ENCODE measurements at places on chromosomes 7 and 10. TPM values are rescaled to one million over a fixed set of nuclear protein-coding genes. Genes with fewer than 3 reads are reported as not detected.

CFAP46 gene
- 9.4 TPM for total RNA-seq

ECHS1 gene
- 39.4 TPM for total RNA-seq

CYP3A4 gene
- not detected for total RNA-seq

GRCh38 chr7:156819733-156820295, 73.2 kb downstream of the LMBR1 start:
- no peak for DNase-seq

TMEM176A gene
- 19.9 TPM for total RNA-seq

GRCh38 chr10:78416031-78417011, 382.7 kb downstream of the RPS24 start:
- DNase-seq = peak; percentile 45

PLEKHS1 gene
- total RNA-seq = 36.7 TPM

DNA sequence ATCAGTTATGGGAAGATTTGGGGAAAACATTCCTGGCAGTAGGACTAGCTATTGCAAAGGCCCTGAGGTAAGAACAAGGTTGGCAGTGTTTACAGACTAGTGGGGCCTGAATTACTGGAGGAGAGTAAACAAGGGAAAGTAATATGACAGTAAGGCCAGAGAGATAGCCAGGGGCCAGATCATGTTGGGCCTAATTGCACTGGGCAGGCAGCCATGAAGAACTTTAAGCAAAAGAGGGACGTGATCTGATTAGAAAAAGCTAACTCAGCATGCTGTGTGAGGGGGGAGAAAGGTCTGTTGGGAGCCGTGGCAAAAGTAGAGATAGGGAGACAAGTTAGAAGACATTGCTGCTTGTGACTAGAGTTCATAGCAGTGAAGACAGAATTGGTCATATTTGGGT, 9.2 kb downstream of the NUP42 start:
- DNase-seq = no peak

DNA sequence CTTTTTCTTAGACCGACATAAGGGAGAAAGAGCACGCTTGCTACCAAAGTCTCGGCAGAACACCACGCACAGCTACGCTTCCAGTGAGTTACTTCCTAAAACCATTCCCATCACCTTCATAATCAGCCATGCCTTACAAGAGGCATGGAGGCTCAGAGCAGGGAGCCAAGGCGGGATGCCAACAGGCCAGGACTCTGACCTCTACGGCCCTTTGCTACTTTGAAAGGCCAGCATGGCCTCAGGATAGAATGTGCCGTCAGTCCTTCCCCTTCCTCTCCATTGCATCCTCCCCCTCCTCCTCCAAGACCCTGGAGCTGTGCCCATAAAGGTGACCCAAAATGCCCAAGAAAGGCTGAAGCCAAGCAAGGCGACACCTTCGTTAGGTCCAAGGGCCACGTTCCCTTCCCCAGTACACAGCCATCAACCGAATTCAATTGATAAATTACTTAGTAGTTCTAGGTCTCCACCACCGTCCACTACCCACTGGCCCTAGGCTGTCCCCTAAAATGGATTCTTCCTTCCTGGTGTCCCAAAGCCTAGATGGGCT, 5.7 kb downstream of the PRKAG2 start:
- no peak for DNase-seq

GRCh38 chr7:125847692-125848091, 918.1 kb upstream of the POT1 start:
- no peak for DNase-seq

DNA sequence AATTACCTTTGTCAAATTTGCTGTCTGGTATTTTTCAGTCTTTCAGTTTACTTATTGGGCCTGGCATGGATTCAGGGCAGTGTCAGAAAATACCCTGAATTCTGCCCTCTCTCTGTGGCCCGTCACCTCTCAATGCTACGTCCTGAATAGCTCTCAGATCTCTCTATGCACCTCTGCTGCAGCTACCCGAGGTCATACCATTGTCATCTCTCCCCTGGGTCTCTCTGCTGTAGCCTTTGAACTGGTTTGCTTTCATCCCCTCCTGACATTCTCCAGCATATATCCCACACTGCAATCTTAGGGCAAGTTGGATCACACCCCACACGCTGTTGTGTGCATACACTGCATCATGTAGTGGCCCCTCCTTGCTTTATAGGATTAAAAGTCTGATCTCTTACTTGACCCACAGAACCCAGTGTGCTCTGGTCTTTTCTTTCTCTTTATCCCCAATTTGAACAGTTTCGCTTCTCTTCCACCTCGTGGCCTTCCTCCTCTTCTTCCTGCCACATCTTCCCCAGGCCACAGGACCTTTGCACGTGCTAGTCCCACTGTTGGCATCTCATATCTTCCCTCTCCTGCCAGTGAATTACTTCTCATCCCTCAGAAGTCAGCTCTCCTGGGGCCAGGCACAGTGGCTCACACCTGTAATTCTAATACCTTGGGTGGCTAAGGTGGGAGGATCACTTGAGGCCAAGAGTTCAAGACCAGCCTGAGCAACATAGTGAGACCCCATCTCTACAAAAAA, 372.9 kb downstream of the GALNT17 start:
- no peak for DNase-seq

DNA sequence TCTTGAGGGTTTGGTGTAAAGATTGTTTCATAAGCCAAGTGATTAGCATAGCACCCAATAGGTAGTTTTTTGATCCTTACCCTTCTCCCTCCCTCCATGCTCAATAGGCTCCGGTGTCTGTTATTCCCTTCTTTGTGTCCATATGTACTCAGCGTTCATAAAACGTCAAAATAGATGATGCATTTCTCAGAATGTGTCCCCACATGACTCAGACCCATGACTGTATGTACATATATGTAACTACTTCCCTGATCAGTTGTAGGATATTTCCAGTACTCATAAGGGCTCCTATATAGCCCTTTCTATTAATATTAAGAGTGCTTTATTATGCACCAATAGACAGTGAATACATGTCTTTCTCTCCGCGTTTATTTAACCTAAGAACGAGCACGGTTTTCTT, 466.9 kb downstream of the KIF20B start:
- no peak for DNase-seq

DNA sequence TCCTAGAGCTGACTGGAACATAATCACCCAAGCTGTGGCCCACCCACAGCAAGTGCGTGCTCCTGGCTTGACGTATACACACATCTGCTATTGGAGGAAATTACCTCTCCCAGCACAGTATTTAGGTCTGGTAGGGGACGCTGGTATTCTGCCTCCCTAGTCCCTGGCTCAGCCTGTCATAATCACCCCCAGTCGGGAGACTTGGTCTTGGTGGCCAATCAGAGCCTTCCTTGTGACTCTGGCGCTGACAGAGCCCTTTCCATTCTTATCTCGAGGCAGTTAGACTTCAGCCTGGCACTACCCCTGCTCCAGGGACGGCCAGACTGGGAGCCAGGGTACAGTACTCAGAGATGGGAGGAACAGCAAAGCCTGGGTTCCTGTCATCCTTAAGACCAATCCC, 14.3 kb upstream of the PRKAG2 start:
- DNase-seq = no peak

DNA sequence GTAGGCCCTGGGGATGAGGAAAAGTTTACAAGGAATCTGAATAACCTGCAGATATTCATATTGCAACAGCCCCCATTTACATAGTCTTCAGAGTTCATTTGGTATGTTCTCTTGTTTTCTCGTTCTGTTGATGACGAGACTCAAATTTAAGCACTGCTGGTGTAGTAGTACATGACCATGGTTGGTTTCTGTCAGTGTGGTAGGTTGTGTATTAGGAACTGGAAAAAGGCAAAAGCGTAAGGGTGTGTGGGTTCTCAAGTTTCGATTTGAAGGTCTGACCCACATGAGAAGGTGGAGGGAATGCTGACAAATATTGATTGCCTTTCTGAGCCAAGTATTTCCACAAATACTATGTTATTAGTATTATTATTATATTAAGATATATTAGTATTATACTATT, 151.7 kb downstream of the AUTS2 start:
- DNase-seq = no peak

AS3MT gene
- total RNA-seq = 1.7 TPM

CD36 gene
- 154 TPM for total RNA-seq

GRCh38 chr7:123687161-123687560, 31.5 kb downstream of the LMOD2 start:
- no peak for DNase-seq

SYT15 gene
- 52.4 TPM for total RNA-seq

GRCh38 chr10:21329995-21330627, 195.4 kb downstream of the SKIDA1 start:
- DNase-seq = no peak

DNA sequence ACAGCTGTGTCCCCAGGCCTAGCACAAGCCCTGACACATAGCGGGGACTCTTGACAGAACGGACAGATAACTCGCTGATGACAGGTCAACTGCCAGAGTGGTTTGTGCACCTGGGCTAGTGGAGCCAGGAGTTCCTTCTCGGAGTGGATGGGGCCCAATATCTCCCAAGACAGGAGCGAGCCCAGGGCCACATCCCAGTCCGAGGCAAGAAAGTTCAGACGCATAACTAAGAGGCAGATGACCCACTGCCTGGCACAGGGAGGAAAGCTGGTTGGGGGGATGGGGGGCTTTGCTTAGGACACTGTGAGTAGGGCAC, 69.6 kb upstream of the ZNF479 start:
- no peak for DNase-seq

DNA sequence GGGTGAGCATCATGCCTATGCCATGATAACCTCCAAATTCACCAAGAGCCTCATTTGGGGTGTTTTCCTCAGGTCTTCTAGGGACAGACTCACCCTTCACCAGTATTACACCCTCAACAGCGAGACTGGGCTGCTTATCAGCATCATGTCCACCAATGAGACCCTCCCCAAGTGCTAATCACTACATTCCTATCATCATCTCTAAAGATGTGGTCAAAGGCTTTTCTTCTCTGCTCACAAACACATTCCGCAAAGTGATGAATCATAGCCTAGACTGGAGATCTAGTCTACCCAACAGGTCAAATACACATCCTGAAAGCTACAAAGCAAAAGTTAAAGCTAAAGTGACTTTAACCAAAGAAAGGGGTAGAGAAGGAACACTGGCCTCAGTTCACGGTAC, 75.3 kb upstream of the C7orf33 start:
- DNase-seq = no peak

DNA sequence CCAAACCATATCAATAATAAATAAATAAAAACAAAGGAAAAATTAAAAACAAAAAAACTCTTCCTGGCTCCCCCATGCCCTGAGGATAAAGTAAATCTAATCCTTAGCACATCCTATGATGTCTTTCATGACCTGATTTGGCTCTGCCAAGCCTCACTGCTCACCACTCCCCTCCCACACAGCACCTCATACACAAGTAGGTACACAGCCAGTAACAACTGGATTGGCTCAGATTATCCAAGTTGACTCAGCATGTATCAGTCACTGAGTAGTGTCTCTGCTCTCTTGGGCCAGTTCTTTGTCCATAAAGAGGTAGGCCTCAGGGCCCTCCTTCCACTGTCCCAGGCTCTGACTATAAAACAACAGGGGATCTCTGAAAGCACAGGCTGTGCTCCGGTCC, 99.6 kb downstream of the STRA8 start:
- DNase-seq = no peak

DNA sequence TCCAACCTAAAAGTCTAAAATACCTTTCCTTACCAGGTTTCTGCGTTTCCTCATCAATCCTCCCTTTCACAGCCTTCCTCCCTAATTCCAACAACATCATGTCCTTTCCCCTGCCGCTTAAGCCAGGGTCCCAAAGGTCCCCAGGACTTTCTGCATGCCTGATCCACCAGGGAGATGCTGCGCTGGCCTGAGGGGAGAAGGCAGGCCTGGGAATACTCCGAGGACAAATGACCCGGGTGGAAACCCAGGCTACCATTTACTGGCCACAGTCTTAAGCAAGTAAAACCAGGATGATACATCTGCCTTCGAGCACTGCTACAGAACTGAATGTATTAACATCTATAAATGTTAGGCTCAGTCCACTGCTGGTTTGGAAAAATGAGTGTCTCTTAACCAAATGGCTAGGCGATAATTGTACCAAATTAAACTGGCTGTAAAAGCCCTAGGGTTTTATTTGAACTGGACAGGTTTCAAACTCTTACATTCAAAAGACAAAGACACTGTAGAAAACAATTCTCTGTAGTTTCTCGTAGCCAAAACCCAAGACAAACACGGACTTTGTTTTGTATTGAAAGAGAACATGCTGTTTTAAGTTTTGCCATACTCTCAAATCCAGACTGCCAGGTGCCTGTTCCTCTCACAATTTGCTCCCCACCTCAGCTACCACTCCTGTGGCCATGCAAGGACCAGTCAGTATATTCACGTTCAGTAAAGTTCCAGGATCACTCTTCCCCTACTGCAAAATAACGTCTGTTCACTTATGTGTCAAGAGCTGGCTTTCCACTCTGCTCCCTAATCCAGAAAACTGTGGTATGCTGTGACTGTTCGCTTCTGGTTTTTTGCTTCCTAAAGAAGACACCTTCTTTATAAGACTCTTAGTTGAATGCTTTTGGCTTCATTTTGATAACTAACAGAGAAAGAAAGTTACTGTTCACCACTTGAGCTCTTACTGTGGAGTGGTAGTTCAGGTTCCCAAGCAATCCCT, 145.7 kb downstream of the RNF216 start:
- no peak for DNase-seq

DNA sequence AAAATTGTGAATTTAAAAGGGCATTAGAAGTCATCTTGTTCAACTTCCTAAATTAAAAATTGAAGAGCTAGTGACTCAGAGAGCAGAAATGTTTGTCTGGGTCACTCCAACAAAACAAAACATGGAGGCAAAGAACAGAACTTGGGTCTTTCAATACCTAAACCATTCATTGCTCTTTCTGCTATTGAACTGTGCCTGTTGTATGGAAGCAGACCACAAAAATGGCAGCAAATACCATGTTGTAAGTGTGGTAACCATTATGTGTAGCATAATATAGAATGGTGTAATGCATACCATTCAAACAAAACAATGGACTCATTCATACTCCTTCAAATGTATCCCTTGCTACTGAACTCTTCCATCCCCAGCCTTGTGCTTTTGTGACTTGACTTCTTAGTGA, 360.2 kb upstream of the NRG3 start:
- DNase-seq = no peak

DNA sequence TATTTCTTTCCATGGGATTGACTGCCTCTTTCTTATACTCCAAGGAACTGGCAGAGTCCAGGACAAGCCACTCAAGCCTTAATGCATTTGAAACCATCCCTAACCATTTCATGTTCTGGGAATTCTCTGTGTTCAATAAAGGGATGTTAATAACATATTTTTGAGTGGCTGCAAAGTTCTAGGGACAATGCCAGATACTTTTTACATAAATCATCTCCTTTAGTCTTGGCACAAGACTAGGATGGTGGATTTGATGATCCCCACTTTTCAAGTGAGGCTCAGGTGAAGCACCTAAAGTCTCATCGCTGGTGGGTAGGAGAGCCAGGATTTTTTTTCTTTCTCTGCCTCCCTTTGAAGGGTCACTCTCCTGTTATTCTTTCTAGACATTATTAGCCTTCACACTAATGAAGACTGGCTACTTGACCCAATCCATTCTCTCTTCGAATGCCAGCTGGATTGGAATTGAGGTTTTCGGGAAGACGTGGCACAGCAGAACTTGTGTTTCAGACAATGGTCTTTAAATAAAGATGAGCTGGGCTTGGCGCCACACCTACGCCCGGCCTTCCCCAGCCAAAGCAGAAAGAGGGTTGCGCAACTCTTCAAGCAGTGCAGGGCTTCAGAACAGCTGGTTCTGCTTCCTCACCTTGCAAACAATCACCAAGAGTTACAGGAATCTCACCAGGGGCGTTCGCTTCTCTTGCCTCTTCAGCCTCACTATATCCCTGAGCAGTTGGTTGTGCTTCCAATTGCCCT, 73.8 kb upstream of the BMPER start:
- peak; percentile 17 for DNase-seq

Measured in upper lobe of left lung (tissue), 6 donors.